ENCODE measurements at places on chromosomes 2 and 18.

DNA sequence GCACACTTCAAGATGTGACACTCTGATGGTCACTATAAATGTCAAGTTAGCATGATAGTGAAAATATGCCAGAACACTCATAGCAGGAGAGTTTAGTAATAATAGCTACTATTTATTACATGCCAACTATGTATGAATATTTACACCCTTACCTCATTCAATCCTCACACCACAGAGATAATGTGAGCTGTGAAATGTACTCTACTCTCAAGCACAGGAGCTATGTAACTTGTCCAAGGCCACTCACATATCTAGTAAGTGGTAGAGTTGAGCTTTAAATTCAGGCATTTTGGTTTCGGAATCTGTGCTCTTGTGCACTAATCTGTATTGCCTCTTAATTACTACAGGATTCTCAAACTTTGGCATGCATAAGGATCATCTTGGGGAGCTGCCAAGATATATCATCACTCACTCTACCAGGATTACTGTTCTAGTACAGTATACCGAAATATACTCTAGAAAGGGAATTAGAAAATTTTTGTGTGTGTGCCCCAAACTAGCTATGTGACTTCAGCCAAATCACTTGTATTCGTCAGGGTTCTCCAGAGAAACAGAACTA is 154.3 kb downstream of the PLCL1 start:
- DNase-seq = no peak

GRCh38 chr2:144412709-144413108 is 107.2 kb downstream of the ZEB2 start:
- DNase-seq = no peak

DNA sequence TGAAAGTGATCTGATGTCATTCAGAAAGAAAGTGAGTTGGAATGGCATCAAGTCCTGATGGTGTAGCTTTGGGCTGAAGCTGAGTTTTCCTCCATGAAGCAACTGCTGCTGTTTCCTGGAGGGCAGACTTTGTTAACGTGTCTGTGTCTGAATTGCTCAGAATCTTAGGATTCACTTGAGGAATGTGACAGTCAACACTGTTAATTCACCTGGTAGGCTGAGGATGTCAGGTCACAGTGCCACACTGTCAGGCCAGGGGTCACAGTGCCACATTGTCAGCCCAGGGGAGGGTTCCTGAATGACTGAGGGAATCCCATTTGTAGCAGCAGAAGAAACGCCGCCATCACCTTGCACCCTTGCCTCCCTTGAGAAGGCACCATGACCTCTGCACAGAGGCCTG is 39.4 kb downstream of the LYPD6B start:
- DNase-seq = no peak

GRCh38 chr18:55515941-55516710 is 71.9 kb downstream of the TCF4 start:
- DNase-seq = no peak

- no peak for DNase-seq
Measured at GRCh38 chr2:27962006-27962405, 71.5 kb downstream of the BABAM2 start.

GRCh38 chr2:60596411-60596810 is 43.0 kb upstream of the BCL11A start:
- no peak for DNase-seq

GRCh38 chr2:24359129-24360049 is 947 bp downstream of the ITSN2 start:
- no peak for DNase-seq

- no peak for DNase-seq
Measured at GRCh38 chr2:223700221-223700620, 98.1 kb upstream of the SCG2 start.

DNA sequence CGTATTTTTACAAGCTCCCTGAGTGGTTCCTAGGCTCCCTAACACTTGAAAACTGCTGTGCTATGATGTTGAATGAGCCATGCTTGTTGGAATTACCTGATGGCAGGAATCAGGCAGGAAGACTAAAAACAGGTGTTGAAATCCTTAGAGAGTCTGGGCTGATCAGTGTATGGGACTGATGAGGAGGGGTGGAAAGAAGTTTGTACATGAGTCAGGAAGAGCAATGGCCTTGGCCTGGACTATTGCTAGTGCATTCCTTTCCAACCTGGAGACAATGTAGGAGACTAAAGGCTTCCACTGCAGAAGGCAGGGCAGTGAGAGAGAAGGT is 25.0 kb upstream of the TMBIM1 start:
- DNase-seq = no peak

DNA sequence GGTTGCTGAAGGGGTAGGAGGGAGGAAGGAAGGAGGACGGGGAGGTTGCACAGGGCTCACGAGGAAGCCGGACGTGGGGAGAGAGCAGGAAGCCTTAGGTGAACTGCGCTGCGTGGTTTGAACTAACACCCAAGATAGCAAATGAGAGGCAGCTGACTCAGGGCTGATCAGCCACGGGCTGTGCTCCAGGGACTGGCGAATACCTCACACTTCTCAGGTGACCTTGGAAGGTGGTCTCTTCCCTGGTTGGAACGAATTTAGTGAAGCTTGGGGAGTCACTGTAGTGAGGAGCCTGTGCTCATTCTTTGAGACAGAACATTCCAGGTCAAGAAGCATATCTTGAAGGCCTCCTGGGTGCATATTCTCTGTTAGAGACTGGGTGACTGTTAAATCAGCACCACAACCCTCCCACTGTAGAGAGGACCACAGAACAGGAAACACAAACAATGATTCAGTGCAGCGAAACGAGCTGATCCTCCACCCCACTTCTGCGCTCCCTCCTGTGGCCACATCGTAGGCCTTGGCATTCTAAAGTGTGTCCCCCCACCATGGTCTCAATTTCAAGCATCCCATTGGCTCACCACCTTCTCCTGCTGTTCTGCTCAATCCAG is 33.8 kb downstream of the TOGARAM2 start:
- no peak for DNase-seq

DNA sequence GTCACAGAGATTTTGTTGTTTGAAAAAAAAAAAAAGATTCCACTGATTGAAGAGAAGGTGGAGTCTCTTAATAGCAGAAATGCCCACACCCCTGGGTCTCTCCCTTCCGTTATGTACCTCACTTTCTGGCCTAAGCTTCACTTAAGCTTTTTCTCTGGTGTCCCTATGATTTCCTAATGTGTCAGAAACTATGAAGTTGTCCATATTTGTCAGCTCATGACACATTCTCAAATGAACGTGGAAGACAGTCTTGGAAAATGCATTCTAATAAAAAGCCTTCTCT is 5.4 kb upstream of the MALL start:
- DNase-seq = no peak

- no peak for DNase-seq
Measured at GRCh38 chr2:173090973-173091660, 15.5 kb downstream of the MAP3K20 start.

GRCh38 chr2:233402346-233402745 is 48.1 kb downstream of the DGKD start:
- no peak for DNase-seq

DNA sequence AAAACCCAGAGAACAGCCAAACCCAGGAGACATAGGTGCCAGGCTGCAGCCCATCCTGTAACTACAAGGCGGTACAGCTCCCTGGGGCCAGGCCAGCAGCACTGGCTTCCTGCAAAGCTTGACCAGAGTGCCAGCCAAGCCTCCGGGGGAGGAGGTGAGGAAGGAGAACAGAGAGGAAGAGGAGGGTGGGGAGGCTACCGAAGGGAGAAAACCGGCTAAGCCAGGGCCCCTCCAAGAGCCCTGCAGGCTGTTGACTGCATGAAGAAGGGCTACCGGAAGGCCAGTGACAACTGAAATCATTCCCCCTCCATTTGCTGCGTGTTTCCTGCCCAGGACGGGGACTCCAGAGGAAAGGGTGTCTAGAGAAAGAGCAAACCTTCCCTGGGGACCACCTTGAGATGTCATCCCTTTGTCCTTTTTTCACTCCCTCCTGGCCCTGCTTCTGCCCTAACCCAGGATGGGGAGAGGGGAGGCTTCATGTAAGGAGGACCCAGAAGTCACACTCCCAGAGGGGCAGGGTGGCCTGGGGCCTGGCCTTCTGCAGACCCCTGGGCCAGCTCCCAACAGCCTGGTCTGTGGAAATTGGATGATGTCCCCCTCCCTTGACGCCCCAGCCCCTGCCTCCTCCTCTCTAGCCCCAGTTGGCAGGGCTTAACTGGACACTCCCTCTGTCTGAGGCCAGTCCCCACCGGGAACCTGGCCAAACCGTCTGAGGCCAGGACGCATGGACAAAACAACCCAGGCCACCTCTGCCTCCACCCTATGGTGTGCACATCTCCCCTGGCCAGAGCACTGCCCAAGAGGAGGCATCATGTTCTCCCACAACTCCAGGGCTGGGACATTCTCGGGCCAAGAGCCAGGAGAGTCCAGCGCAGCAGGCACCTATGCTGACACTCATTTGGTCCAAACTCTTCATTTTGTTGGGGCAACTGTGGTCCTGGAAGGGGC is 207.8 kb downstream of the CYP26B1 start:
- no peak for DNase-seq

GRCh38 chr2:54122171-54122935 is 6.9 kb downstream of the ACYP2 start:
- DNase-seq = no peak

- DNase-seq = no peak
Measured at GRCh38 chr18:43160509-43160908, 45.0 kb upstream of the RIT2 start.

GRCh38 chr18:24118750-24119577 is 19.9 kb upstream of the CABYR start:
- peak; percentile 20 for DNase-seq

GRCh38 chr18:79366177-79367094 is 29.3 kb upstream of the NFATC1 start:
- DNase-seq = no peak

GRCh38 chr2:118145207-118145606 is 56.9 kb downstream of the INSIG2 start:
- DNase-seq = no peak

GRCh38 chr2:39141334-39142271 is 20.8 kb upstream of the SOS1 start:
- no peak for DNase-seq

DNA sequence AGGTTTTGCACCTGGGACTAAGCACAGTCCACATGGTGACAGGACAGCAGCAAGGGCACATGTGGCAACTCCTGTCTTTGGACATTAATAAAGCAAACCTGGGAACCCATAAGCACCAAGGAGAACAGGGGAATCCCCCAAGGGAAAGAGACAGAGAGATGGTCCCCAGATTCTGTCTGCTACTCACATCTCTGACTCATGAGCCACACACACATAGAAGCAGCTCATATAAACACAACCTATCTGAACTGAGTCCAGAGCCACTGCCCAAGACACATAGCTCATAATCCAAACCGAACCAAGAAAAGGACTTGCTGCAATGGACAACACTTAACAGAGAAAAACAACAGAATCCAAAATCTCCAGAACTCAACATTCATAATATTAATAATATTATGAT is 82.5 kb downstream of the OSBPL1A start:
- no peak for DNase-seq

GRCh38 chr2:1499033-1499795 is 86.0 kb downstream of the TPO start:
- no peak for DNase-seq

GRCh38 chr2:85954590-85955458 is 66.0 kb upstream of the ST3GAL5 start:
- DNase-seq = no peak

- no peak for DNase-seq
Measured at GRCh38 chr2:62142054-62142453, 53.9 kb upstream of the B3GNT2 start.

DNA sequence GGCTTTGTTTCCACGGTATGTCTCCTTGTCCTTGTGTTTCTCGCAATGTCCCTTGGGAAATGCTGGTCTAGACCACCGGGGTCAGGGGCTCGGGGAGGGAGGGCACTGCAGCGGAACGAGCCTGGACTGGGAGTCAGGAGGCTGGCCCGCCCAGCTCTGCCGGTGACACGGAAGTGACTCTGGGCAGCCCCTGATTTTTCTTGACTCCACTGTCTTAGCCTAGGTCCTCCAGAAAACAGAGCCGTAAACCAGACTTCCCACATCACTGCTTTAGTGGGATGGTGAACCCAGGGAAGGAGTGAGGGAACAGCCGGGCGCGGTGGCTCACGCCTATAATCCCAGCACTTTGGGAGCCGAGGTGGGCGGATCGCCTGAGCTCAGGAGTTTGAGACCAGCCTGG is 144.2 kb downstream of the ASB1 start:
- DNase-seq = no peak

DNA sequence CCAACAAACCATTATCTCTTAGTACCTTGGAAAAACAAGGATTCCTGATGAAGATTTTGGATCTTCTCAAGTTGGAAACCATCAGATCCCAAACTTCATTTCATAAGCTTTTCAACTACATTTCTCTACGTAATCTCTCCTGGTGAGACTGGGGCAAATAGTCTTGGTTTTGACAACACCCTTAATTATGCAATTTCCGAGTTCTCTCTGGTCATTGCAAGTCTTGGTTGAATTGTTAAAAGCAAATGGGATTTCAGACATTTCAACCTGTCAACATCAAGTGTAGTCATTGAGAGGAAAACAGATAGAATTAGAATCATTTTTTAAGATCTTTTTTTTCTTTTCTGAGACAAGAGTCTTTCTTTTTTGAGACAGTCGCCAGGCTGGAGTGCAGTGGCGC is 26.2 kb downstream of the KLF7 start:
- no peak for DNase-seq

GRCh38 chr2:2851806-2852777 is 521.0 kb upstream of the MYT1L start:
- no peak for DNase-seq

GRCh38 chr2:226308986-226309385 is 490.6 kb downstream of the IRS1 start:
- no peak for DNase-seq

GRCh38 chr2:168519534-168520308 is 63.6 kb downstream of the CERS6 start:
- DNase-seq = no peak

DNA sequence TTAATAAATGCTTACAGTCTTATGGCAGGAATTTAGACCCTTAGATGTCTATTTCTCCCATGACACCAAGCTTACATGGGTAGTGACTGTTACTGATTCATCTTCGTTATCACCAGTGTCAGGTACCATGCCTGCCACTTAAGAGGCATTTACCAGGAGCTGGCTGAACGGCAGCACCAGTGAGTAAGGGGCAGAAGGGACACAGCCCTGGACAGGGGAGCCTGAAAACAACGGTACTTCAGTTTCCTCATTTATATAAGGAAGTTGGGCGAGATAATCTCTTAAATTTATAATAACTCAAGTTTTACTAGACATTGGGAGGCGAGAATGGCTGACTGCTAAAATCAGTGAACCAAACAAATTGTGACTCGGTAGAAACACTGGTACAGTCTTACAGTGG is 1.2 kb downstream of the COA5 start:
- DNase-seq = no peak

GRCh38 chr2:3082705-3083104 is 294.9 kb downstream of the EIPR1 start:
- DNase-seq = no peak

- DNase-seq = no peak
Measured at GRCh38 chr2:57218206-57218605, 828.4 kb upstream of the VRK2 start.

- DNase-seq = no peak
Measured at GRCh38 chr2:119352357-119352756, 14.3 kb downstream of the C2orf76 start.

Data from GM12892 (cell line).